ENCODE measurements at places on chromosomes 2 and 18.

GRCh38 chr2:111117598-111118480 is 2.9 kb upstream of the BCL2L11 start:
- DNase-seq = no peak

DNA sequence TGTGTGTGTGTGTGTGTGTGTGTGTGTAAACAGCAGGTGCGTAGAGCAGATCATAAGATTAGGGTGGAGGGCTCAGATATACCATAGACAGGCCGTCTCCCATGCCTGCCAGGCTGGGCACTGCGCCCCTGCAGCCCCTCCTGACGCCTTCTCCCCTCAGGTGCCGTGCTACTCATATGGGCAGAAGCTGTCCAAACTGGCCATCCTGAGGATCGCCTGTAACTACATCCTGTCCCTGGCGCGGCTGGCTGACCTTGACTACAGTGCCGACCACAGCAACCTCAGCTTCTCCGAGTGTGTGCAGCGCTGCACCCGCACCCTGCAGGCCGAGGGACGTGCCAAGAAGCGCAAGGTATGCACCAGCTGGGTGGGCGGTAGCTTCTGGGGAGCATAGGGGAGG is 10.0 kb downstream of the ATOH8 start:
- no peak for DNase-seq

- DNase-seq = no peak
Observed at GRCh38 chr2:130135692-130136541, 6.9 kb upstream of the POTEF start.

DNA sequence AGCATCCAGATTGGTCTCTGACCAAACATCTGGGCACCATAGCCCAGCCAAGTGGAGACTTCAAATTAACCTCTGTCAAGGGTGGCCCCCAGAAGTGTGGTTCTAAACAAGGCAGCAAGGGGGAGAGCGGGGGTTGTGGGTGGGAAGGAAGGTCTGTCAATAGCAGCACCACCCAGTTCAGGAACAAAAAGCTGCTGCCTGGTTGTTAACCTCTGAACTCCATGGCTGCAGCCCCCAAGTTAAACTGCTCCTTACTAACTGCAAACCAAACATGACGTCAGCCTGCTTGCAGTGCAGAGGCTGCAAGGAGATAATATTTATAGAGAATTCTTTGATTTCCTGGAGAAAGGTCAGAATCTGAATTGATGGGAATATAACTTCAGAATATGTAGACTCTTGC is 76.5 kb downstream of the ARL4C start:
- no peak for DNase-seq

DNA sequence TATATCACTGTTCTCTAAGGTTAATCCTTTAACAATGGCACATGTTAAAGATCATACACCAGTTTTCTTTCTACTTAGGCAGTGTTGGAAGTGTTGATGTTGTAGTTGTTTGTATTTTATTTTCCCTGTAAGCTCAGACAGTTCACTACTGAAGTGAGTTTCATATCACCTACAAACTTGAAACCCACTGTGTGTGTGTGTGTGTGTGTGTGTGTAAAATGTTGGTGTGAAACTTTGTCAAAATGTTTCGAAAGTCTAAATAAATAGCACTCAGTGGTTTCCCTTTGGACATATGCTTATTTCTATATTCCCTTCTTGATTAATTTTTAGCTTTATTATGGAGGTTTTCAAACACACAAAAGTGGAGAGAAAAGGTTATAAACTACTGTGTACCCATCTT is 79.8 kb upstream of the CAVIN2 start:
- no peak for DNase-seq

GRCh38 chr2:168687314-168687713 is 115.1 kb upstream of the NOSTRIN start:
- DNase-seq = peak; percentile 8

DNA sequence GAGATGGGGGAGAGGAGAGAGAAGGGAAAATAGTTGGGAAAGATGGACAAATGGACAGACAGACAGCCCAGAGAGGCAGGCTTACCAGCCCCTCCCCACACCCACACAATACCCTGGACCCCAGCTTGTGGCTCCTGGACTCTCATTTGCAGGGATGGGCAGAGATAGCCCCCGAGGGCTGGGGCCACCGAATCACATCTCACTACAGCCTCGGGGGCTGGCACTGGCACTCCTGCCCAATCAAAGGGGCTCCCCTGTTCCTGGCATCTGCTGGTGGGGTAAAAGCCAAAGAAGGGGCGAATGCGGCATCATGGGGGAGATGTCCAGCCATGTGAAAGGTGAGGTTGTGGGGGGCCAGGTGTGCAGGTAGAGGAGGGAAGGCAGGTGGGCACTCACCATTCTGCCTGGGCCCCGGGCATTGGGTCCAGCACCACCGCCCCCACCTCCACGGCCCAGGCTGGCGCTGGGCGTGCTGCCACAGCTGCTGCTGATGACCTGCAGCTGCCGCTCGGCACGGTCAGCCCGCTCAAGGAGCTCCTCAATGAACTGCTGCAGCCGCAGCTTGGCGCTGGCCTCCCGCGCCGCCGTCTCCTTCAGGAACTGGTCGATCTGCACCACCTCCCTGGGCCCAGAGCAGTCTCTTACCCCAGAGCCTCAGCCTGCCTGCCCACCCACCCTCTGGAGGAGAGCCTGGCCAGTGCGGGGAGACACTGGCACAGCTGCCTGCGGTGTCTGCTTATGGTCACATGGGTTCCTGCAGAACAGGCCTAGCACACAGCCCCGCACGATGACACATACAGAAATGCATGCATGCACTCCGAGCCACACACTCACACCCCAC is 18.0 kb downstream of the FBXO41 start:
- DNase-seq = no peak

DNA sequence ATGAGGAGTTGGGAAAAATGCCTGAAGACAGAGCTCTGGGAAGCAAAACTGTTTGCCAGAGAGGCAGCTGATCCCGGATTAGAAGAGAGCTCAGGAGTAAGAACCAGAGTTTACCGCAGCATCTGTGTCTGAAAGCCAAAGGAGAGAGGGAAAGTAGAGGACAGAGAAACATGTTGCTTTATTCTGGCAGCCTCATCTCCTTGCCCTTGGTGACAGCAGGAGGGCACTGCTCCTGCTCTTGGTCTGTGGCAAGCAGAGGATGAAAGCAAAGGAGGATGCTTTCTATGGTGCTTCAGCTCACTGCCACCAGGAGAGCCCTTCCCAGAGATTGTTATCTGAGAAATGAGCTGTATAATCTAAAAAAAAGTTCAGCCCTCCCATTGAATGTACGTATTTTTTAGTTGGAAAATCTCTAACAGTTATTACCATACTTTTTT is 7.7 kb downstream of the SLC1A4 start:
- DNase-seq = no peak

- no peak for DNase-seq
Observed at GRCh38 chr2:198697794-198698193, 759.9 kb downstream of the SATB2 start.

DNA sequence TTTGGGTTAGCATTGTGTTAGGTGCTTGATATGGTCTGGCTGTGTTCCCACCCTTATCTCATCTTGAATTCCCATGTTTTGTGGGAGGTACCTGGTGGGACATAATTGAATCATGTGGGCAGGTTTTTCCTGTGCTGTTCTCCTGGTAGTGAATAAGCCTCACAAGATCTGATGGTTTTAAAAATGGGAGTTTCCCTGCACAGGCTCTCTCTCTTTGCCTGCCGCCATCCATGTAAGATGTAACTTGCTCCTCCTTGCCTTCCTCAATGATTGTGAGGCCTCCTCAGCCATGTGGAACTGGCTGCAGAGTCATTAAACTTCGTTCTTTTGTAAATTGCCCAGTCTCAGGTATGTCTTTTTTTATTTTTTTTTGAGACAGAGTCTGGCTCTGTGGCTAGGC is 2.8 kb downstream of the MSH2 start:
- DNase-seq = no peak

DNA sequence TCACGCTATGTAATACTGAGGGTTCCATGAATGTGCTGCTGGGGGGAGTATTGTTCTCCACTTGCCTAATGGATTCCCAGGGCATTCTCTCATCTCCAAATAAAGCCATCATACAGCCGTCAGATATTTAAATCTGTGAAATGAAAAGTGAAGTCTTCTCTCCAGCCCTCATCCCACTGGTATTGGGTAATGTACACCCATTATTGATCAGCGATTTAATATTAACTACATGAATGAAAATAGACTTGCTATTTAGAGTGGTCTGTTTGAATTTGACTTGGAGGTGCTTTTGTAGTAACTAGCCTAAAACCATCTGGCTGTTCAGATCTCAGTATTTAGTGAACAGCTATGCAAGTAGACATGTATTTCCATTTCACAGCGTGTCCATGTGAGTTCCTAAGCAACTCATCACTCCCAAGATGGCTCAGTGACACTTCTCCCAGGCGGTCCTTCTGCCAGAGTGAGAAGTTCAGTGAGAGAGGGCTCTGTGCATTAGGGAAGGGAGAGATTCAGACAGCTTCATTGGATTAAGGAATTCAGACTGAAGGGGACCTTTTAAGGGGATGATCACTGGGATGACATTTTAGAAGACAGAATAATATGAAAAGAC is 140.7 kb downstream of the WDSUB1 start:
- DNase-seq = no peak

All from CD4-positive, alpha-beta T cell treated with Interleukin-6 at 100 ng/mL for 8 hours (primary cell).